Posterior vena cava (tissue), 2 donors: ENCODE measurements at places on chromosomes 2 and 18. TPM values are rescaled to one million over a fixed set of nuclear protein-coding genes. Genes with fewer than 3 reads are reported as not detected.

GRCh38 chr2:230827774-230828271, 36.9 kb upstream of the ITM2C start:
- DNase-seq = peak; percentile 81

GRCh38 chr18:58490238-58490637, 138.7 kb downstream of the ALPK2 start:
- no peak for DNase-seq

DNA sequence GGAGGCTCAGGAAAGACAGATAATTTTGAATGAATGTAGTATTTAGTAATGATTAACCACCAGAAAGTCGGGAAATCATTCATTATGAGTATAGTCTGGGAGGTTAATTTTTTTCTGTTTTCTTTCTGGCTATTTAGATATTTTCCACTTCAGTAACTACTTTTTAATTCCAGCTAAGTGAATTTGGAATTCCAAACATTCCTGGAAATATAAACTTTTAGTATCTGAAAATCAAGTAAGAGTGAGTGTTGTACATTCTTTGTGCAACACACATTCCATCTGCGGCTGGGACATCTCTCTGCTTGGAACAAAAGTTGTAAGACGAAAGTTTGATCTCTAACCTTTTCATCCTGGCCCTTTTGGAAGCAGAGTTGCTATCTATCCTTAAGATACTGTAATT, 275.7 kb upstream of the SPRED2 start:
- DNase-seq = no peak

HOXD11 gene
- total RNA-seq = 0.32 TPM

DNA sequence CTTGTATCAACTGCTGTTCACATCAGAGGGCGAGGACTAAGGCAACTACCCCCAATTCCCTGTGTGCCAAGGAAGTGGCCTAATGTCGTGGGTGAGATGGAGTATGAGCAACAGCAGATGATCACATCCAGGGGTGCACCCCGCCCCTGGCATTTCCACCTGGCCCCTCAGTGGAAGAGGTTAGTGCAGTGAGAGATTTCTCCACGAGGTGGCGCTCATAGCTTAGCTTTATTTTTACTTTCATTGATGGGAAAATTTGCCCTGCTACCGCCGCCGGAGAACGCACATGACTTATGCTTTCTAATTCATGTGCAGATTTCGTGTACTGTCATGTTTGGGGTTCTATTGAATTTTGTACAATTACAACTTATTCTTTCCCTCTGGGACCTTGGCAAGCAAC, 470.6 kb upstream of the MEX3C start:
- DNase-seq = no peak

INHA gene
- total RNA-seq = 0.37 TPM

- DNase-seq = no peak
These were observed 292.6 kb downstream of the CALCRL start for GRCh38 chr2:187155476-187155875.

BUB1 gene
- 1.1 TPM for total RNA-seq

SCYGR4 gene
- not detected for total RNA-seq

- DNase-seq = no peak
These were observed 45.6 kb upstream of the ARHGAP15 start for GRCh38 chr2:143083636-143084035.

- no peak for DNase-seq
These were observed 64.9 kb downstream of the NCKAP5 start for GRCh38 chr2:133503323-133503722.

DNA sequence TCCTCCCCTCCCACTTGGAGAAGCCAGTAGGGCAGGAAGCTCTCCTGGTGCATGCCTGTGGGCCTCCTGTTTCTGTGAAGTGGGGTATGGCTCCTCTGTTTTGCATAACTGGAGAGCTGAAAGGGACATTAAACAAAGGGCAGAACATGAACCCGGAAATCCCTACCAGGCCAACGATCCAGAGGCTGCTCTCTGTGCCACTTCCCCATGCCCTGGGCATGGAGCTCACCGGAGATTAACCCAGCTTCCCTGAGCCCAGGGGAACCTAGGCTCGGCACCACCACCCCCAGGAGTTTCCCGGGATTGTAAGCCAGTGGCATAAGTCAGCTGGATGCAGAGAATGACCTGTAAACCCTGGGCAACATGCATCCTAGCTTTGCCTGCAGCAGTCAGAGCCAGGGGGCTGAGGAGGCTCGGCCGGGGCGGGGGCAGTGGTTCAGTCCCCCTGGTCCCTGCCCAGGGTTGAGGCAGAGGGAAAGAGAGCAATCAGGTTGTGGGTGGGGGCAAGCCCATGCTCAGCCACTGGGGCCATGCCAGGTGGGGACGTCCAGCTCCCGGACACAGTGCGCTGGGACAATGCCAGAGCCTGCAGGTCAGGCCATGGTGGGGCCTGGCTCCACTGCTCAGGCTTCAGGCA, 49.5 kb downstream of the TIMM21 start:
- no peak for DNase-seq

DNA sequence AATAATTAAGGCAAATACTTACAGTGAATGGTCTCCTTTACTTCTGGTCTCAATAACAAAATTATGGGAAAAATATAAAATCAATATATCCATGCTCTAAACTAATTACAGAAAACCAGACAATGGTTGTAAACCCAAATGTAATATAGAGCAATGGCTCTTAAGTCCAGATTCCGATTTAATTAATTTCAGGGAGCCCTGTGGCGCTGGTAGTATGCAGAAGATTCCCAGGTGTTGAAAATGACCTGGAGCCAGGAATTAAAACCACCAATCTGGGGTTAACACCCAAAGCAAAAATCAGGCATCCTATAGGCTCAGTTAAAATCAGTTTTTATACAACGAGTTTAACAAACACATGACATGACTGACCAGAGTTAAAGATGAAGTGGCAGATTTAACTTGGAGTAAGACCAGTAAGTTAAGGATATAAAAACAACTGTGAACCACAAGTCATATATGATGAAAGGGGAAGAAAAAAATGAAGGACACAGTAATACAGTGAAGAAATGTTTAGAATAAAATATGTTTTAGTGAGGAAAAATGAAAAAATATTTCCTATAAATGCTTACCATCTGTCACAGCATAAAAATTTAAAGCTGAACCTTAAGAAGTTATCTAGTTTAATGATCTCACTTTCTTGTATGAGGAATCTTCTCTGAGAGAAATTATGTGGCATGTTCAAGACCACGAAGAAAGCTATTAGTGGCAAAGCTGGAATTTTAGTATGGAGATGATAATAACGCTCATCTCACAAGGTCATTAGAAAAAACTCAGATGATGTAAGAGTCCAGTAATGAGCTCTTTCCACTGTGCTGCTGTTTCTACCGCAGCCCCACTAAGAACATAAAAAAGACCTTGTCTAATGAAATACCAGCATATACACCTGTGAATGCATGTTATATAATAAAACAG, 45.8 kb upstream of the FLACC1 start:
- no peak for DNase-seq

TGFA gene
- total RNA-seq = 0.71 TPM

DNA sequence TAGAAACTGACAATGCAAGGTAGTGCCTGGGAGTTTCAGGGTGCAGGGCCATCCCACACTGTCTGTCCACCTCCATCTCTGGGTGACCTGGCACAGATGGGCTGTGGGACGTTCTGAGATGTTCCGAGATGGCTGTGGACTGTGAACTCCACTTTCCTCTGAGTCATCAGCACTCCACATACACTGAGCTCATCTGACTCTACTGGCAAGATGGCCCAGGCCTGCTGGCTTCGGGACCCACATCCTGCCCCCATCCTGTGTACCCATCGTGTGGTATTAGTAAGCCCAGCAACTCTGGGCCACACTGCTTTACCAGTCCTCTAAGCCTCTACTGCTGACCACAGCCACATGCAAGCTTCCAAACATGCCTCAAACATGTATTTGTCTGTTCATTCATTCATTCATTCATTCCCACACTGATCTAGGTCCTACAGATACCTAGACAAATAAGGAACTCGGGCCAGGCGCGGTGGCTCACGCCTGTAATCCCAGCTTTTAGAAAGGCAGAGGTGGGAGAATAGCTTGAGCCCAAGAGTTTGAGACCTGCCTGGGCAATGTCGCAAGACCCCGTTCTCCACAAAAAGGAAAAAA, 124.8 kb upstream of the CXCR4 start:
- no peak for DNase-seq

- DNase-seq = no peak
These were observed 186.3 kb upstream of the SMAD7 start for GRCh38 chr18:49137093-49137492.

ERBB4 gene
- total RNA-seq = 3.2 TPM

GRCh38 chr2:32289165-32289999, 11.7 kb downstream of the YIPF4 start:
- no peak for DNase-seq
